ENCODE measurements at places on chromosomes 4 and X.

GRCh38 chr4:156956826-156957368 lies 14.7 kb downstream of the PDGFC start:
- DNase-seq, result no peak

- no peak for DNase-seq
Observed at GRCh38 chr4:84276752-84277151, 222.3 kb downstream of the NKX6-1 start.

- no peak for DNase-seq
Observed at GRCh38 chr4:10783351-10783750, 98.8 kb upstream of the CLNK start.

DNA sequence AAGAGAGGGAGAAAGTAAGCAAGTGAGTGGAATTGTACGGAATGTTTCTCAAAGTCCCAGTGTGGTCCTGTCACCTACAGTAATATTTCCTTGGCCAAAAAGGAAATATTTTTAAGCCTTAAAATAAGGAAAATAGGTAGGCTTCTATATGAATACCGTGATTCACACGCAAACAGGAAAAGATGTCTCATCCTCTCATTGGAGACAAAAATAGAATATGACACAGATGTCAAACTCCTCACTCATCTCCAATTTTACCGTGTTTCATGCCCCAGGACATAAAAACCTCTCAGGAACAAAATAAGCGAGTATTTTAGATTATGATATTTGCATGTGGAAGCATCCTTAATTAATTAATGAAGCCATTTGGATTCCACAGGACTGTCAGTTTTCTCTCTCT lies 1269.5 kb downstream of the RAPGEF2 start:
- DNase-seq, result no peak

- DNase-seq, result no peak
Observed at GRCh38 chr4:82918091-82918490, 17.6 kb downstream of the THAP9 start.

- no peak for DNase-seq
Observed at GRCh38 chr4:76055016-76055415, 19.1 kb upstream of the CXCL11 start.

GRCh38 chr4:133145758-133146573 lies 3.1 kb upstream of the PCDH10 start:
- no peak for DNase-seq

GRCh38 chr4:58191109-58191508 lies 1080.9 kb upstream of the IGFBP7 start:
- no peak for DNase-seq

GRCh38 chrX:30212172-30212571 lies 3.2 kb upstream of the MAGEB2 start:
- no peak for DNase-seq

DNA sequence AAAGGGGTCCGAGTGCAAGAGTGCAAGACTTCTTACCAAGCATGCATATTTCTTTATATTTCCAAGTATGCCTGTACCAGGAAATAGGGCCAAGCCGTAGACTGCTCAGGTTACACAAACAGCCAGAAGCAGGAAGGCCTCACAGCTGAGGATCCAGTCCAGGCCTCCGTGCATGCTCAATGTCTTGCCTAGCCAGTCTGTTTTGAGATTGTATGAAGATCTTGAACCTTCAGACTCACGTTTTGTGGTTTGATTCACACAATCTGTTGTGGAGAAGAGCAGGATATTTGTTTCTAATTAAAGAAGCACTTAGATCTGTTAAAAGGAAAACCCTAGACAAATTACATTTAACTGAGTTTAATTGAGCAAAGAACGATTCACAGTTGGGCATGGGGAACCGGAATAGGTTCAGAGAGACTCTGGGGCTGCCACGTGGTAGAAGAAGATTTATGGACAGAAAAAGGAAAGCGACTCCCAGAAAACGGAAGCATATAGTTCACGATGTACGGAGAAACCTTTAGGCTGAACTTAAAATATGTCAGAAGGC lies 1.2 kb downstream of the MGST2 start:
- no peak for DNase-seq

DNA sequence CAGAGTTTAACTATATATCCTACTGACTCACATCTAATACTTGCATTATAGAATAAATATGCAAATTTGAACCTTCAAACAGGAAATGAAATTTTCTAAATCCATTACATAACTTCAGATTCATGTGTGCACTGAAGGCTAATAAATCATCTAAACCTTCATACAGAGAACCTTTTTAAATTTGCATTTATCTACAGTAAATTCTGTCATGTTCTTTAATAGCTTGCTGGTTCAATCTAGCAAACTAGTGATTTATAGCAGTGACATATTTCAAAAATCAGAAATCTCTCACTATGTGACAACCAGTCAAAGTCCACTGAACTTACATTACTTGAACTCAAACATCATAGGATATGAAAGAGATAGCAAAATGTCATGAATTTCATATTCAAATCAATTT lies 65.1 kb downstream of the LRBA start:
- no peak for DNase-seq

GRCh38 chrX:108699368-108699767 lies 37.0 kb downstream of the IRS4 start:
- no peak for DNase-seq

DNA sequence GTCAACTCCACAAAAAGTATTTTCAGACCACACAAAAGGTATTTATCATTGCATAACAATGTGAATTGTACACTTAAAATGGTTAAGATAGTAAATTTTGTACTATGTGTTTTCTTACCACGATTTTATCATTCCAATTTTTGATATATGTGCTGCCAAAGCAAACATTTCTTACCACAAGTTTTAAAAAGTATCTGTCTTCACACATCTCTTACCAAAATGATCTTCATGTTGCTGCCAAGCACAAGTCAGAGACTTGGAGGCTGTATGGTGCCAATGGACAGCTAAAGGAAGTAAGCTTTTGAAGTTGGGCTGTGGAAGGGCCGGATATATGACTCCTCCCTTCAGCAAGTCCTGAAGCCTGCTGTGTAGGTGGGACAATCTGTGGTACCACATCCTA lies 67.9 kb downstream of the TMLHE start:
- no peak for DNase-seq

GRCh38 chr4:67871867-67872266 lies 11.9 kb downstream of the TMPRSS11D start:
- DNase-seq, result no peak

DNA sequence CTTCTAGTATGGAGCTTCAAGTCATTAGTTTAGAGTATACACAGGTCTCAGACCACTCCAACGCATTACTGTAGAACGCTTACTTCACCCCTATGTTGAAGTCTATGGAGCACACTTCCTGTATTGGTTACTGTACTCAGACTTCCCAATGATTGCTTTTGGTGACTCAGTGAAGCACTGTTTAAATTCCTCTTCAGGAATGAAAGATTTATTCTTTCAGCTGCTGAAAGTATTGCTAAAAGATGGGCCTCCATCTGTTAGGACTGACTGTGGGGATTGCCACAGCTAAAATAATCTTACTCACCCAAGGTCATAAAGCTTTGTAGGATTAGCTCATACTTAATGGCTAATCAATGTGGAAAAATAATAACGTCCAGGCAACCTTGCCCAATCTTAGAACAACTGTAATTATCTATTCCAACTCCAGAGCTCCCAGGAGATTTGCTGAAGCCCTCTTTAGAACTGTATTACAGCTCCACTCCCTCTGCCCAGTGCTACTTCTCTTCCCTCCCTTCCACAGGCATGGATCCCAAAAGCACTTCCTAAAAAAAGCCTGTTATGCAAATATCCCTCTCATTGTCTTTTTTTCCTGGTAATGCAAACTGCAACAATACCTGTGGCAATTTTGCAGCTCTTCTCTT lies 281.9 kb upstream of the HS3ST1 start:
- no peak for DNase-seq

DNA sequence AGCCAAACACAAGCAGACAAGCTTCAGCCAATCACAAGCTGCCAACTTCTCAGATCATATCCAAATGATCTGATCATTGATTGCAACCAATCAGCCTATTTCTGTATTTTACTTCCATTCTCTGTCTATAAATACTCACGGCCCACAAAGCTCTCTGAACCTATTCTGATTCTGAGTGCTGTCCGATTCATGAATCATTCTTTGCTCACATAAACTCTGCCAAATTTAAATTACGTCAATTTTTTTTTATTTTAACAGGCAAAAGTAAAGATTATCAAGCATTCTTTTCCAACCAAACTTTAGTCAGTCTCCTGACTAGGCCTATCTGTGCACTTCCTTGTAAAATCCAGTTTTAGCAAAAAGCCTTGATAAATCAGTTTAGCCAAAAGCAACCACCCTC lies 1.8 kb upstream of the TCEANC start:
- DNase-seq, result no peak

DNA sequence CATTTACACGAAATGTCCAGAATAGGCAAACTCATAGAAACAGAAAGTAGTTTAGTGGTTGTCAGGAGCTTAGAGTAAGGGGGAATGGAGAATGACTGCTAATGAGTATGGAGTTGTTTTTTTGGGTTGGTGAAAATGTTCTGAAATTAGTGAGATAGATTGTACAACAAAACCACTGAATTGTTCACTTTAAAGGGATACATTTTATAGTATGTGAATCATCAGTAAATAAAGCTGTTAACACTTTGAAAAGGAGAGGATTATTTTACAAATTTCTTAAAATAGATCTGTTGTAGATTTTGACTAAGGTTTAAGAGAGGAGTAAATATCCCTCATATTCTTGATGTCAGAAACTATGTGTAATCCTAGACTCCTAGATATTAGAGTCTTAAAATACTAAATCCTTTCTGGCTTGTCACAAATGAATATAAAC lies 82.7 kb downstream of the RAPGEF2 start:
- DNase-seq, result no peak

GRCh38 chr4:184475096-184475461 lies 729 bp upstream of the IRF2 start:
- peak; percentile 53 for DNase-seq

- no peak for DNase-seq
Observed at GRCh38 chr4:141356321-141356962, 135.7 kb downstream of the ZNF330 start.

DNA sequence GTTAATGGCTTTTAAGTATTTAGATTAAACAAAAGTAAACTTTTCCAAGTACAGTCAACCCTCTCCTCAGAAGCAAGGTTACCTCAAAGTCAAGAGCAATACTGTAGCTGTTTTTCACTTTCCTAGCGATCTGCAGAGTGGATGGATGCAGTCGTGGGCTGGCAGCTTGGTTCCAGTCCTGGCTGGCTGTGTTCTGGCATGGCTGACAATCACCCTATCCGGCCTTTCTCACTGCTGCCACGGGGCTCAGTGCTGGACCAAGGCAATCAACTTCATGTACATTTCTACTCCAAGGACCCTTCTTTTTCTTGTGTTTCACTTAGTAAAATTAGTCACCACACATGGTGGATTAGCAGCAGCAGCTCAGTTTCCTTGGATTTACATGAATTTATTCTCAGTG lies 208.3 kb downstream of the GABRB1 start:
- no peak for DNase-seq

GRCh38 chr4:43586813-43587212 lies 694.3 kb downstream of the GRXCR1 start:
- no peak for DNase-seq

DNA sequence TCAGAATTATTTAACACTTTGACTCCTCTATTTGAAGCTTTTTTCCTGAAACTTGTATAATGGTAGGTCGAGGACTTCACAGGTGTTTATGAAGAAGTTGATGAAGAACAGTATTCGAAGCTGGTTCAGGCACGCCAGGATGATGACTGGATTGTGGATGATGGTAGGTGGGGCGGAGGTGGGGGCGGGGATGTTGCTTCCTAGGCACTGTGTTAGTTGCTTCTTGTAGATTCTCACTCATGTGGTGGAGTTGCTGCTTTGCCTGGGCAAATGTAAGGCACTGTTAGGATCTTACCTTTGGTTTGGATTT lies 9.4 kb downstream of the POLA1 start:
- DNase-seq, result no peak

DNA sequence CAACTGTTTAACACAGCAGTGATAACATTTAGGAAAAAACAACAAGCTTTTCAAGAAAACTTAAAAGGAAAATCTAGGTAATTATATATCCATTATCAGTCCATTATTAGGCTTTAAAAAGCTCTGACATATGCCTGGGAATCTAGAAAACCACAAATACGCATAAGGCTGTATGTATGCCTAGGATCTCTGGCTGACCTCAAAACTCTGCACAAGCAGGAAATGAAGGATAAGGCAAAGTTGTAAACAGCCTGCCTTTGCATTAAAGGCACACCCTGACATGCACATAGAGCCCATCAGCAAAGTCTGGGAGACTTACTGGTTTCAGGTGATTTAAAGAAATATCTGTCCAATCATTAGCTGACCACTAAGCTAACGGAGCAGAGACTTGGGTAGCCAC lies 14.0 kb downstream of the TIMP1 start:
- no peak for DNase-seq

DNA sequence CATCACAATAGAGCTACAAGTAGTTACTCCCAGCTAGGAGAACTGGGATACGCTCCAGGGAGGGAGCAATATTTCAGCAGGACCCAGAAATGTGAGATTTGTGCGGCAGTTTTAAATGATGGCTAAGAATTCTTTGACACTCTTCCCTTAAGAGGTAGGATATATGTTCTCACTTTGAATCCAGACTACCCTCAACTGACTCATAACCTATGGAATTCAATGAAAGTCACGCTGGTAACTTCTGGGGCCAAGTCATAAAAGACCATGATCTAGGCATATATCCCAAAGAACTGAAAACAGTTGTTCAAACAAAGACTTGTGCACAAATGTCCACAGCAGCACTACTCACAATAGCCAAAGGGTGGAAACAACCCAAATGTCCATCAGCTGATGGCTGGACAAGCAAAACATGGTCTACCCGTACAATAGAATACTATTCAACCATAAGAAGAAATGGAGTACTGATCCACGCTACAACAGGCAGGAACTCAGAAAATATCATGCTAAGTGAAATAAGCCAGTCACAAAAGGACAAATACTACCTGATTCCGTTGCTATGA lies 10.5 kb downstream of the CD99L2 start:
- DNase-seq, result no peak

DNA sequence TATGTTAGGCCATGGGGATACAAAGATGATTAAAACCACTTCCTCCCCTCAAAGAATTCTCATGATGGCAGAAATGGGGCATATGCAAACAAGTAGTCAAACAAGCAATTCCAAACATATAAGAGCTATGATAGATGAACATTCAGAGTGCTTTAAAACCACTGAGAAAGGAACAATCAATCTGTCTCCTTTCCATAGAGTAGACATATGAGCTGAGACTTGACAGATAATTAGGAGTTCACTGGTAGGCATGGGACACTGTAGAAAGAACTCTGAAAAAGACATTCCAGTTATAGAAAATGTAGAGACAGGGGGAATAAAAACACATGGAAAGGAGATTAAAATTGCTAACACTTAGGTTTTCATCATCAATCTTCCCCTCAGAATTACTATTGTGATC lies 372.8 kb downstream of the KLHL4 start:
- no peak for DNase-seq

DNA sequence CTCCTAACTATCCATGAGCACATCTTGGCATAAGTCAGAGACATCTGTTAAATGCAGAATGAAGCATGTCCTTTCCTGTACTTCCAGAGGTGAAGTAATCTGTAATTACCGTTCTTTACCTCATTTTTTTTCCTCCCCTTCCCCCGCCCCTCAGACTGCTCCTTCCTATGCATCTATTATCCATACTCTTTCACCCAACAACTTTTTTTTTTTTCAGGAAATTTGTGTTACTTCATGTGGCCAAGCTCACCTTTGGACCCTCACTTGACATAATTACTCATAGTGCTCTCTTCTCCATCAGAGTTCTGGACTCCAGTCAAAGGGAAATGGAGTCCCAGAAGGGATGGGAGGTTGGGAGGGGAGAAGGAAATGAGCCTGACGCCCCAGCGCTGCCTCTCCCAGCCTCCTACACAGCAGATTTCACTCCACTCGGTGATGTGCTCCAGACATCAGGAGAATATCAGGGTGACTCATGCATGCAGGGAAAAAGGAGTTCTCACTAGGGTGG lies 568.8 kb downstream of the STIM2 start:
- no peak for DNase-seq
